Stimulated activated CD4-positive, alpha-beta T cell treated with anti-CD3 and anti-CD28 coated beads, TNF-alpha, amount 100 ng/mL, for 24 hours (primary cell): ENCODE measurements at places on chromosomes 5 and 9.

GRCh38 chr5:32051796-32052195 lies 122.3 kb downstream of the GOLPH3 start:
- no peak for DNase-seq

DNA sequence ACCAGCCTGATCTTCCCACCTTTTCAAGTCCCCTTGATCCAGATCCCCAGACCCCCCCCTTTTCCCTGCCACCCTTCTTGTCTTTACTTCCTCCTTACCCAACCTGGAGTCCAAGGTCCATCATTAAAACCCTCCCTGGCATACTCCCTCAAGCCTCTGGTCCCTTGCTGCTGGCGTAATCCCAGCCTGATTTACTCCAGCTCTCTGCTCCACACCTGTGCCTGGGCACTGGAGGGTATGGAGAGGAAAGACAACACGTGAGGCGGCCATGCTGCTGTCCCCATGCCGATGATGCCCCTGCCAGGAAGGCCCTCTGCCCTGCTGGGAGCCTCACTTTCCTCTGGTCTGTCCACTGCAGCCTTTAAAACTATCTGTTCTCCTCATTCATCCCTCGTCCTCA lies 5.1 kb downstream of the B4GALT7 start:
- no peak for DNase-seq

GRCh38 chr5:132961887-132962286 lies 1.5 kb downstream of the AFF4 start:
- DNase-seq = no peak

DNA sequence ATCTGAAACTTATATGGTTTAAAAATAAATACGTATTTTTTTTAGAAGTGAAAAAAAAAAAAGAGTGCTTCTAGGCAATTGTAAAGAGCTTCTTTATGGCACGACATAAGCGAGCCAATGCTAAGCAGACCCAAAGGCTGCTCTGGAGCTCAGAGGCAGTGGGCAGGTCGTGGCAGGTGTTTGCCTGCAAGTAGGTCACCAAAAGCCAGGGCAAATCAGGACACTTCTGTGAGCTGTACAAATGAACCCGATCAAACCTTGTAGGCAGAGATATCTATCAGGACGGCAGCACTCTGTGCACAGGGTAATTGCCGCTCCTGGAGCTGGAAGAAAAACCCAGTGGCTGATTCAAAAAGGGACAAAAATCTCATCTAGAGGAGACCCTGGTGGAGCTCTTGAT lies 75.9 kb downstream of the IRX2 start:
- no peak for DNase-seq
